Natural killer cell (primary cell): ENCODE measurements at places on chromosomes 6 and 20. TPM values are rescaled to one million over a fixed set of nuclear protein-coding genes. Genes with fewer than 3 reads are reported as not detected.

DNA sequence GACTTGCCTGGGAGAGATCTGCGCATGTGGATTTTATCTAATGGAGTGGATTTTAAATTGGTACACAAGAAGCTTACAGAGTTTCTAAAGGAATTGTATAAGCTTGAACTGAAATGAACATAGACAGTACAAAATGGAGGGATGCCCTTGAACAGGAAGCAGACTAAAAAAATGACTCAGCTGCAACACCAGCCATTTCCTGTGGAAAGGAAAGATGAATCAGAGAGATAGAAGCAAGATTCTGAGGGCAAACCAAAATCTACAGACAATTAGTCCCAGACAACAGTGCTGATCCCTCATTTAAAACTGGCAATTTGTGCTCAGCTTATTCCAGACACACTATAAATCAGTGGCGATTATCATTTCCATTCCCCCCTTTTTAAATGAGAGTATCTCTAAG, 114.6 kb upstream of the TCF21 start:
- no peak overlapping the region for H3K27ac ChIP-seq
- no peaks in the 10 kb centered on the region for H3K36me3 ChIP-seq
- no peak overlapping the region for H3K4me3 ChIP-seq
- DNase-seq: no peak
- no peaks in the 10 kb centered on the region for H3K4me1 ChIP-seq

Gene FOXS1
- not detected for total RNA-seq

- DNase-seq: no peak
- H3K4me1 ChIP-seq: no peaks in the 10 kb centered on the region
- no peak overlapping the region for H3K27ac ChIP-seq
Measured at GRCh38 chr6:34447910-34448309, 18.0 kb upstream of the PACSIN1 start.

GRCh38 chr20:44494266-44494665, 18.6 kb downstream of the TTPAL start:
- peaks cover 32% of the 10 kb centered on the region for H3K4me1 ChIP-seq
- H3K27me3 ChIP-seq: no peaks in the 10 kb centered on the region
- DNase-seq: no peak
- H3K36me3 ChIP-seq: peaks cover 65% of the 10 kb centered on the region
- no peak overlapping the region for H3K4me3 ChIP-seq

DNA sequence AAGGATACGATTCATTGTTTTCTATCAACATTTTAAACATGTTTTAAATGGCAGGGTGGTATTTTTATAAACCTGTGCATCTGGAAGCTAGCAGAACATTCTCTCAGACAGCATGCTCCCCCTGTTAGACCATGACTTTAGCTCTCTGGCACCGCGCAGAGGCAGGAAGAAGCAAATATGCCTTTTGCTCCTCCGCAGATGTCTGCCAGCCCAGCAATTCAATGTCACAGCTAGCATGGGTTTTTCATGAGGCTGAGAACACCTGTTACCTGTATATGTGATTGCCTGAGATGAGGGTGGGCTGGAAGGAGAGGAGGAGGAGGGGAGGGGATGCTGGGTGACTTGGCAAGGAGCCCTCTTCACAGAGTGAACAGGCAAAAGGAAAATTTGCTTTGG, 6.7 kb downstream of the MTCH1 start:
- no peak overlapping the region for H3K4me3 ChIP-seq
- no peaks in the 10 kb centered on the region for H3K27me3 ChIP-seq
- H3K4me1 ChIP-seq: peaks cover 9% of the 10 kb centered on the region
- DNase-seq: no peak

DNA sequence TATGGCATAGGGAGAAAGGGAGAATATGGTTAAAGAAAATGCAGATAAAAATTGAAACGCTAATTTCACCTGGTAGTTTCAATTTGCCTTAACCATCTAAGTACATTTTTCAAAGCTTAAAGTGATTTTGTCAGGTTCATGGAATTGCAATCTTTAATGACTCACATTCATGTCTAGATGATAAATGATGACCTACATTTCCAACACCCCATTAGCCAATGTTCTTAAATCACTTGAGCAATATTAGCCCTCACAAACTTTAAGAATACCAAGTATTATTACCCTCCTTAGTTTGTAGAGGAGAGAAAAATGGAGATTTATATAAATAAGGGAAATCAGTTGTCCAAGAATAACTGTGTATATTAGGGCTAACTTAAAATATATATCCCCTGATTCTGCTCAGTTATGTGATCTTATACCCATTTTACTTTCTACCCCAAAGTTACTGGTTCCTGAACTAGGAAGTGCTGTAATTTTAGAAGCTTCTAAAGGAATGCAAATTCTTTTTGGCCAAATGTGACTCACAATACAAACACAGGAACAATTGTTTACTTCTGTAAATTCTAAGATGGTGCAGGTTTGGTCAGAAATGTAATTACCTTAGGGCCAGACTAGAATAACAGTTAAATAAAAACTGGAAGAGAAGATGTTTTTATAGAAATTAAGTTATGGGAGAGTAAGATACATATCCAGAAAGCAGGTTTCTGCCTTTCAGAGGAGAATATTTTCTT, 34.5 kb downstream of the TPBG start:
- no peak overlapping the region for H3K27ac ChIP-seq
- H3K36me3 ChIP-seq: no peaks in the 10 kb centered on the region
- no peaks in the 10 kb centered on the region for H3K27me3 ChIP-seq
- no peak overlapping the region for H3K4me3 ChIP-seq
- DNase-seq: no peak

Gene FAM209B
- 2.0 TPM for total RNA-seq
